Fibroblast of gingiva (primary cell): ENCODE measurements at places on chromosomes 4 and X.
A peak's percentile ranks its signal among the peaks of the same experiment; 100 is the strongest.

- DNase-seq = no peak
These were observed 33.9 kb downstream of the NELFA start for GRCh38 chr4:1974840-1975239.

GRCh38 chr4:80252427-80252826 lies 14.0 kb upstream of the FGF5 start:
- DNase-seq = no peak

DNA sequence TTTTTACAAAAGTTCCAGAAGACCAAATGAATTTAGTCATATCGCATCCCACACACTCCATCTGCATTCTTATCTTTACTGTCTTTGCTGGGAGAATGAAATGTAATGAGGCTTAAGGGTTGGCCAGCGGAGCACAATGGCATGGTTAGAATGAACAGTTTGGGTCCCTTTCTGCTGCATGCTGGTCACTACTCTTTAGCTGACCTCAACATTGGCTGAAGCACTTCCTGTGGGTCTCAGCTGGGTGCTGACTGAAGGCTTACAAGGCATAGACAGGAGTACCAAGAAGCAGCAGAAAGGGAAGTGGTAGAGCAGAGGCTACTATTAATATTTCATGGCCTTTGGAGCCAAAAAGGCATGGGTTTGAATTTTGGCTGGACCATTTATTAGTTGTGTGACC lies 159.4 kb upstream of the GPC4 start:
- DNase-seq = no peak

- DNase-seq = no peak
These were observed 68.9 kb downstream of the SMIM20 start for GRCh38 chr4:25982962-25983361.

DNA sequence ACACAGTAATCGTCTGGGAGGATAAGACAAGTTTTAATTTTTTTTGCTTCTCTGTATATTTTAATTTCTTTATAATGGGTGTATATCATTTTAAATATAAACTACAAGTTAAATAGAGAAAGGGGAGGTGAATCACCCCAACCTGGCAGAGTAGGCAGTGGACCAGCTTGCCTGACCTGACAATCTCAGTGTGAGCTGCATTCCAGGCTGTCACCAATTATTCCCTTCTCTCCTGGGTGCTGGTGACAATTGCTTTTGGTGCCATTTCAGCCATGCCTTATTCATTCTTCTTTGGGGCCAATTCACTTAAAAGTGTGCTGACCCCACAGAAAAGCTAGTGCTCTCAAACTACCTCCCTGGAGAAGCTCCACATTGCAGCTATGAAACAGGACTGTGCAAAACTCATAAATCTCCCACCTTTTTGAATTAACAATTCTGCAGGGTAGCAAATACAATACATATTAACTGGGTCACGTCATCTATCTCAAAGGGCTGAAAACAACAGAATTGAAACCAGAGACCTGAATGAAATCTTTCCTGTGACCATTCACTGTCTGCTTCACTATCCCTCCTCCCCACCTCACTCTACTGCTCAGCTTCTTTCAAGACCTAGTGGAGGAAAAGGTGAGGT lies 359.0 kb downstream of the HS3ST1 start:
- DNase-seq = no peak

DNA sequence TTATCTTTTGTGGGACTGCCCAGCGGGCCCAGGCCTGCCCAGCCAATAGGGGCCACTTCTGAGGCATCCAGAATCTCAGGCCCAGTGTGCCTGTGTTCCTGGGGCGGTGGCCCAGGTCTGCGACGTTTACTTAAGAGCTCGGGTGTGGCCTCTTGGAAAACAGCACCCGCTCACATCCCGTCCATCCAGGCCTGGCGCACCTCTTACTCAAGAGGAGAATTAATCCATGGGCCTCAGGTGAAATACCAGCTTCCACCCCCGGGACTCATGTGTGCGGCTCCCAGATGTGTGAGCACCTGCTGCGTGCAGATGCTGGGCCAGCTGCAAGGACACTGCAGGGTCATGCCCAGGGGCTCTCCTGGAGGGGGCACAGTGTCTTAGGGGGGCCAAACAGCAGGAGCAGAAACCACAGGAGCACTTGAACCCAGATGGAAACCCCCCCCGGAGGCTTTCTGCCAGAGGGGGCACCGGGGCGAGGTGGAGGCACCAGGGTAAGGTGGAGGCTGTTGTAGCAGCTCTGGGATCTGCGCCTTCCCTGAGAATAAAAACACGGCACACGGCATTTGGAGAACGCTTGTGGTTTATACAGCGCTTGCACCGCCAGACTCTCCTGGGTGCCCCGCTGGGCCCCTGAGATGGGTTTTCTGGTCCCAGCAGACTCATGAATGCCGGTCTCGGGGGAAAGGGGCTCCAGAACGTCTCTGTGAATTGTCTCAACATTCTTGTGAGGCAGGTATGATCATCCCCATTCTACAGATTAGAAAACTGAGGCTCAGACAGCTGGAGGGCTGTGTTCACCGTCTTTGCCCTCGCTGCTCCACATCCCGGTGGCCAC lies 2.8 kb downstream of the PSAPL1 start:
- no peak for DNase-seq

DNA sequence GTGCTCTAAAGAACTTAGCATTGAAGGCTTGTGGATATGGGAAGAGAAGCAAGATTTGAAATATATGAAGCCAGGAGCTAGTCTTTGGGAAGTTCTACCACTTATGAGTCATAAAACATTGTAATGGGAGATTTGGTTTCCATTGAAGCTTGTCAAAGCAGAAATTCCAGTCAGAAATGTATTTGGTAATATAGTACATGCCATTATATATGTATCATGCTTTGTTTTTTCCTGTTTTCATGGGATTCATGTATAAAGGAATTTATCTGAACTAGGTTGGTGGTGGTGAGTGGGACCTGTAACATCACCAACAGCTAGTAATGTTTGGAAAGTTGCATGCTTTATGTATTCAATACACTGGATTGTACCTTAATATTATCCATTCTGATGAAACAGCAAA lies 14.6 kb upstream of the DCAF8L2 start:
- DNase-seq = peak; percentile 12

GRCh38 chr4:48180234-48180633 lies 46.2 kb upstream of the TXK start:
- no peak for DNase-seq
